ENCODE measurements at places on chromosomes 4 and X.

DNA sequence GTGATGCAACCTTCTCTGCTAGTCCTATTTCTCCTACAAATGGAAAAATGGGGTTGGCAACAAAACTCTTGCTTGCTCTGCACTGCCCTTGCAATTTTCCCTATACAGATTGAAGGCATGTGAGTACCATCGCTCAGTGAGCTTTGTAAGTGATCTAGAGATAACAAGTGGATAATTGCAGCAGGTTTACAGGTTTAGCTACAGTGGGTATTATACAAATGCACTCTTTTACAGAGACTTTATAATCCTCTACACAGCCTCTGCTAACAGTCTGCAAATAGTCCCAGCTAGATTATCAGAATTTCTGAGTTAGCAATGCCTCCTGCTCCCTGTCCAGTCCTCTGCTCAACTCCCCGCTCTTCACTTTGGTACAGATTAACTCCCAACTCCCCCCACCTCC lies 11.1 kb downstream of the LEF1 start:
- DNase-seq: no peak

GRCh38 chr4:132445386-132445785 lies 703.7 kb upstream of the PCDH10 start:
- DNase-seq: no peak

DNA sequence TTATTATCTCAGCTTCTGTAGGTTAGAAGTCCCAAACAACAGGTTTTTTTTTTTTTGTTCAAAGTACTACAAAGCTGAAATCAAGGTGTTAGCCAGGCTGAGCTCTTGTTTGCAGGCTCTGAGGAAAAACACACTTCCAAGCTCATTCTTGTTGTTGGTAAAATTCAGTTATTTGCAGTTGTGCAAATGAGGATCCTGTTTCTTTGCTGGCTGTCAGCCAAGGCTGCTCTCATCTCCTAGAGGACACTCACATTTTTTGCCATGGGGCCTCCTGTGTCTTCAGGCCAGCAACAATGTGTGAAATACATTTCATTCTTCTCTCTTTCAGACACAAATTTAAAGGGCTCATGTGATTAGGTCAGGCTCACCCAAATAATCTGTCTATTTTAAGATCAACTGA lies 60.3 kb upstream of the HSD17B10 start:
- DNase-seq: no peak

DNA sequence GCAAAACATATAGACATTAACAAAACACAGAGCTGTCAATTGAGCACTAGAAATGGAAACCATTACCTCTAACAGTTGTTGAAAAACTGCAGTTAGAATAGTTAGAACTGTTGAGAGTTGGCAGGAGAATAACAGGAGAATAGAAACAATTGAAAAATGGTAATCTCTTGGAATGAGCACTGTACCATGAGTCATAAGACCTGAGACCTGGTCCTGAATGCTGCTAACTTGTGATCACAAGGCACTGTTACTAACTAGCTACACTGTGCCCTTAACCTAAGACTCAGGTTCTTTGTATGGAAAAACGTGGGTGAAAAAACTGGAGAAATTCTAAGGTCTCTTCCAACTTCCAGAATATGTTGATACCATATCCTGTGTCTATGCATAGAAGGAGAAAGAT lies 29.3 kb downstream of the FAM114A1 start:
- no peak for DNase-seq

DNA sequence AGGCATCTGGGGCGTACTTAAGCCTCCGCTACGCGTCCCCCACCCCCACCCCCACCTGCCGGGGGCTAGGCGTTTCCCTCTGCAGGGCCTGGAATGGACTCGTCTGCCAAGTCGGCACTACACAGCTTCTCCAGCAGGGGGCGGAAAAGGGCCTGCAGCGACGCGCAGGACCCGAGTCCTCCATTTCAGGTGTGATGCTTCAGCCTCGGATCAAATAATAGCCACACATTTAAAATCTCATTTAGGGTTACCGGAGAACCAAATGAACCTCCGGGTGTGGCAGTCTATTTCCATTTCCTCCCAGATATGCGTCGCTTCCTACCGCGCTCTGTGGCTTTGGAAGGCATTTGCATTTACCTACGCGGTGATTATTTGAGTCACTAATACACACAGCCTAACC lies 2.9 kb downstream of the PAK3 start:
- DNase-seq: peak; percentile 27

- DNase-seq: no peak
Observed at GRCh38 chr4:146235654-146236177, 21.4 kb downstream of the REELD1 start.
